Activated naive CD4-positive, alpha-beta T cell (primary cell): ENCODE measurements at places on chromosomes 6 and 20.

DNA sequence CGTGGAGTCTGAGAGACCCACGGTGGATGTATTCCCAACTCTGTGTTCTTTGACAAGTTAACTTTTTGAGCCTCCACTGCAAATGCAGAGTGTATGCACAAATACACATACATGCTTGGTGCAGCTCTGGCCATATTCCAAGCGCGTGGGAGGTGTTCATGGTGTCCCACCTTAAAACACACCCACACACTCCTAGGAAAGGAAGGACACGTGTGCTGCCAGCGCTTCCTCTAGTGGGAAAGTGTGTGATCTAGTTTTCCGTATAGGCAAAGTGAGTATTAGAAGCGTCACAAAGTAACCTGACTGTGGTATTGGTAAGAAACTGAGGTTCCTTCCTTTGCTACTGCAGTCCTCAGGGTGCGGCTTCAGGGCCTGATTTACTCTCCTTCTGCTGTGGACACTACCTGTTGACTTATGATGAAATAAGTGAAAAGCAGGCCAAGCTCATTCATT, 36.0 kb upstream of the MPC1 start:
- no peak for DNase-seq

GRCh38 chr20:37896932-37897548, 5.9 kb upstream of the VSTM2L start:
- DNase-seq = no peak

- no peak for DNase-seq
Observed at GRCh38 chr20:24503352-24503931, 34.0 kb downstream of the SYNDIG1 start.

- no peak for DNase-seq
Observed at GRCh38 chr6:105839266-105839665, 246.9 kb upstream of the PRDM1 start.

DNA sequence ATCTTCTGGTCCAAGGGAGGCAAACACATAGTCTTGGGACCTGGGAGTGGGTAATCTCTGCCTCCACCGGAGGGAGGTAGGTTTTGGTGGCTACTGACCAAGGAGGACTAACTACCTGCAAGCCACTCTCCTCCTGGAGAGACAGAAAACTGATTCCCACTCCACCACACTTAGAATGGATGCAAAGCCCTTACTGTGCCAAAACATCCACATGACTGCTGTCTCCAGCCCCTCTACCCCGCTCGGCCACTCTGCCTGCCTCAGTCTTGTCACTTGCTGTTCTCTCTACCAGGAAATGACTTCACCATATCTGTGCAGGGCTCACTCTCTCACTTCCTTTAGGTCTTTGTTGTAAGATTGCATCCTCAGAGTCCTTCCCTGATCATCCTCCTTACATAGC, 129.5 kb upstream of the ARG1 start:
- DNase-seq = peak; percentile 11

GRCh38 chr6:143457563-143458359, 7.2 kb downstream of the PEX3 start:
- no peak for DNase-seq

- no peak for DNase-seq
Observed at GRCh38 chr20:34254979-34255378, 13.8 kb downstream of the ASIP start.

DNA sequence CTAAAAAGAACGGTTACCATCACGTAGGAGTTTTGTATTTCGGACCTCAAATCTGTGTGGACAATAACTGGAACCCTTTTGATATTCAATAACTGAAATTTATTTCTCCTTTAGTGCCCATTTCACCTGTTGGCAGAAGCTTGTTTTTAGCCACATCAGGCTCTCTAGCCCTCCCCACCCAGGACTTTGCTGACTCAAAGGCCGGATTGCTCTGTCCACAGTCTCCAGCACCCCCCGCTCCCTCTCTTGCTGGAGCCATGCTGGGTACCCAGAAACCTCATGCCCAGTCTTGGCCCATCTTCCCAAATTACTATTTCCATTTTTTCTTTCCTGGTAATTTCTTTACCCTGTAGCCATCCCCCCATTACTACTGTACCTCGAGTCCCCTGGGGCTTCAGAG, 55.8 kb upstream of the DUSP22 start:
- no peak for DNase-seq

GRCh38 chr6:85669735-85670194, 27.1 kb upstream of the SYNCRIP start:
- no peak for DNase-seq

DNA sequence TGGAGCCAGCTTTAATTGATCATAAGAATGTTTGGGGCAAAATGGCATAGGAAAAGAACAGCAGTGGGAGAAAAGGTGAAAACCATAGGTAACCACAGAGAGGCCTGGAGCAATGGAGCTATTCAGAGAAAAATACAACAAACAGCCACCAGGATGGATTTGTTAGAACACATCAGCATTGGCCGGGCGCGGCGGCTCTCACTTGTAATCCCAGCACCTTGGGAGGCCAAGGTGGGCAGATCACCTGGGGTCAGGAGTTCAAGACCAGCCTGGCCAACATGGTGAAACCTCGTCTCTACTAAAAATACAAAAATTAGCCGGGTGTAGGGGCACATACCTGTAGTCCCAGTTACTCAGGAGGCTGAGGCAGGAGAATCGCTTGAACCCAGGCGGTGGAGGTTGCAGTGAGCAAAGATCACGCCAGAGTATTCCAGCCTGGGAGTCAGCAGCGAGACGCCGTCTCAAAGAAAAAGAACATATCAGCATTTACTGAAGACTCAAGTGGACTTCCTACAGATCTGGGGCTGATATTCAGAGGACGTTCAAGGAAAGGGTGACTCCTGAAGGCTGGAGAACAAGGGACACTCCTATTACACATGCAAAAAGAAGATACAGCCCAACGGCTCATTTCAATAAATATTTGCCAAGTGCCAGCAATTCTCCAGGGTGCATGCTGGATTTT, 20.2 kb downstream of the SNHG17 start:
- no peak for DNase-seq

GRCh38 chr6:75203721-75204120, 2.1 kb downstream of the COL12A1 start:
- no peak for DNase-seq

DNA sequence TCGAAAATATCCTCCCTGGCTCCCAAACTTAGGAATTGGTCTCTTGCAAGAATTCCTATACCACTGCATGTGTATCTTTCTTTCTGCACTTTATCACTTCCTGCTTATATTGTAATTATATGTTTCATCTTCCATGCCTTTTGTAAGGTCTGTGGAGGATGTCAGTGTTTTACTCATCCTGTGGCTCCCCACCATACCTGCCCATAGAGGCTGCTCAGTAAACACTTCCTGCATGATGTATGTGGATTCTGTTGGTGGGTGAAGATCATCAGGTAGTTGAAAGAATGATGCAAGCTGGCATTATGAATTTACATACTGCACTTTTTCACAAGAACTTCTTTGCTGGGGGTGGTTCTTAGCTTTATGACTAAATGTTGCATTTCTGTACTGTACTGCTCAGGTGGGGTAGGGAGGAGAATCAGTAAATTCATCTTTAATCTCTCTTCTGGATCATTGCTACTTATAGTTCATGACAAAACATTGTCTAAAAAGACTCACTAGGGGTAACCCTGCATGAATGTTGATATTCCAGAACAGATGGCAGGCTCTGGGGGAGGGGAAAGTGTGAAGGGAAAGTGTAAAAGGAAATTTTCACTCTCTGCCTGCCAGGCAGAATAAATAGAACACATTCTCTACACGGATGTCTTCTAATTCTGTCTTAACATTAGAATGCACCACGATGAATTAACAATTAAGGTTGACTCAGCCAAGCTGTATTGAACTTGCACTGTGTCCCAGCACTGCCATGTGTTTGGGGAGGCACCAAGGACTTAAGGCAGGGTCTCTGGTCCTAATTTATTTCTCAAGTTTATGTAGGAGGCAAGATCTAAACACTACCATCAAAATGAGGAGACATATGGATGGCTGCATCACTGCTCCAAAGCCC, 36.0 kb upstream of the KLHL31 start:
- no peak for DNase-seq

- DNase-seq = no peak
Observed at GRCh38 chr6:15593798-15594197, 69.0 kb downstream of the DTNBP1 start.

- DNase-seq = no peak
Observed at GRCh38 chr6:116158641-116159040, 32.7 kb upstream of the COL10A1 start.

GRCh38 chr6:159701413-159701999, 8.5 kb upstream of the SOD2 start:
- no peak for DNase-seq

- no peak for DNase-seq
Observed at GRCh38 chr6:47353871-47354270, 44.2 kb upstream of the TNFRSF21 start.

GRCh38 chr6:971981-972640, 279.2 kb upstream of the EXOC2 start:
- no peak for DNase-seq

DNA sequence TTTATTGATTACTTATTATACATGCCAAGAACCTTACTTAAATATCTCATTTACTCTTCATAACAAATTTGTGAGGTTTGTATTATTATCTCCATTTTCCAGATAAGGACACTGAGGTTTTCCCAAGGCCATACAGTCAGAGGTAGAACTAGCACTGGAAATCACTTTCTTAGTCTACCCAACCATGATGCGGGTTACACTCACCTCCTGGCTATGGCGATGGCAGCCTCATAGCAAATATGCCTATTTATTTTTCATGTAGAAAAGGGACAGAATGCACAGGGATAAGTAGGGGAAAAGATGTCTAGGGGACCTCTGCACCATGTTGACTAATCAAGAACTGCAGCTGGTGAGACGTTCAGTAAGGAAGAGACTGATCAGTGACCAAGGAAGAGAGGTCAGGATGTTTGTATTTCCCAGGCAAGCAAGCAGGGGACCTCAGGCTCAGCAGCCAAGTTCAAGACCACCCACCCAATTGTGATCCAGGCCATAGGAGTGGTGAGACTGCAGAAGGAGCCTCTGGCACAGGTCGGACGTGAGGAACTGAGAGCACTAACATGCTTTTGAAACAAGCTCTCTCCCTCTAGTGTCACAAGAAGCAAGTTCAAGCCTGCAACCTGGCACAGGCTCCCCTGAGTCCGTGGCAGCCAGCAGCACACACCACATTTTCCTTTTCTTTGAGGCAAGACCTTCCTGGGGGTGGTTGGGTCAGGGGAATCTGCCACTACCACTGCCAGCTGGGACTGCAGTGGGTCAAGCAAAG, 97.8 kb downstream of the GMPR start:
- no peak for DNase-seq

GRCh38 chr6:74568861-74569260, 637.0 kb downstream of the COL12A1 start:
- DNase-seq = no peak

GRCh38 chr6:142462260-142462659, 160.5 kb downstream of the ADGRG6 start:
- no peak for DNase-seq

GRCh38 chr6:27119329-27119728, 128.2 kb upstream of the PRSS16 start:
- DNase-seq = no peak

DNA sequence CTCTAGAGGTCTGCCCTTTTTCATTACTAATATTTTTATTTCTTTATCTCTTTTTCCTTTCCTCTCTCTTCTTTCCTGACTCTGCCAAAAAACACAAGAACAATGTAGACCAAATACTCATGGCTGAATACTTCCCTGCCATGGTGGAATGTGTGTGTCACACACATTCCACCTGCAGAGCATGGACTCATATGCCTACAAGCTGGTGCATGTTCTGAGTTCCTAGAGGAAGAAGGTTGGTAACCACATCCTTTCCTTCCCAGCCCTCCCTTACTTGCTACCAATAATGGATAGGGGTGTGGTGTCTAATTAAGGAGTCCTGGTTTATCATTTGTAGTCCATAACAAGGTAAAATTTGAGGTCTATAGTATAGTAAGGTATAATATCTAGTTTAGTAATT, 15.2 kb upstream of the CST9L start:
- DNase-seq = no peak

DNA sequence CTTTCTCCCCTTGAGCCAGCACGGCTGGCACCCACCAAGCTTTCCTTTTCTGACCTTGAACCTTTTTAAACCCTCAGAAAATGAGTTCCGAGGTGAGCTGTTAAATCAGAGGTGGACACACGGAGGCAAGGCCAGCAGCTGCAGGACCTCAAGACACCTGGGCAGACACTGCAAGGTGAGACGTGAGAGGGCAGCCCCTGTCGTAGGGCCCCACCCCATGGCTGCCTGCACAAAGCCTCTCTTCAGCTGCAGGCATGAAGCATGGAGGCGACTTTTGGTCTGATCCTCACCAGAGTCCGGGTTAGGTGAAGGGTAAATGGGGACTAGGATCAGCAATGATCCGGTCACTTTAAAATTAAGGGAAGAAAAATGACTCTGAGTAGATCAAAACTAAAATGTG, 25.7 kb downstream of the MYT1 start:
- DNase-seq = no peak

DNA sequence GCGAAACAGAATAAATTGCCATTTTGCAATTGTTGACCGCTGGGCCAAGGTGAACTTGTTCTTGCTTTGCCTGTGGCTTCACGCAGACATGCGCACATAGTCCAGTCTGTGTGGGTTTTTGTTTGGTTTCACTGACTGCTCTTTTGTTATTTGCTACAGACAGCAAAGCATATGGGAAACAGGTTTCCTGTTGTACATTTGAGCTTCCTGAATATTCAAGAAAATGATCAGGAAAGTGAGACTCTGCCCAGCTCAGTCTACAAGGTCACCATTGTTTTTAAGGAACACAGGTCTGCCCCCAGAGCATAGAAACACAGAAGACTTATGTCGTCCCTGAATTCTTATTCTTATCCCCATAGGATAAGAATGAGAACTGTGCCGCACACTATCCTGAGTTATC, 55.6 kb downstream of the SASH1 start:
- no peak for DNase-seq

- no peak for DNase-seq
Observed at GRCh38 chr6:14974372-14974771, 271.5 kb upstream of the JARID2 start.

- DNase-seq = no peak
Observed at GRCh38 chr20:3471397-3472021, 691 bp downstream of the ATRN start.

GRCh38 chr6:134714679-134715078, 235.2 kb downstream of the ALDH8A1 start:
- DNase-seq = no peak

DNA sequence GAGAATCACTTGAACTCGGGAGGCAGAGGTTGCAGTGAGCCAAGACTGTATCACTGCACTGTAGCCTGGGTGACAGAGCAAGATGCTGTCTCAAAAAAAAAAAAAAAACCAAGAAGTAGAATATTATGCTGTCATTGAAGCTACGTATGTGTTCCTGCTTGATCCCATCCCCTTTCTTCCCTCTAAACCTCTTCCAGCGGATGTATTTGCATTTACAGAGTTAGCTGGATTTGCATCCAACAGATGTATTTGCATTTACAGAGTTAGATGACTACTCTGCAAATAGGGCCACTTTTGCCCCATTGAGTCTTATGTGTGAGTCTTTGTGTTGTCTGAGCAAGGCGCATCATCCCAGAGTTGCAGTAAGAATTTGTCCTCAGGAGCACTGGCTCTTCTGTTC, 24.9 kb upstream of the IPCEF1 start:
- DNase-seq = no peak
